Cardiac atrium fibroblast (primary cell): ENCODE measurements at places on chromosomes 4 and X. TPM values are rescaled to one million over a fixed set of nuclear protein-coding genes. Genes with fewer than 3 reads are reported as not detected.

The GRIA3 gene
- 0.18 TPM in 1 of 2 replicates, not detected in the other for total RNA-seq

The NDST3 gene
- not detected in 2 replicates for total RNA-seq

The SSX4 gene
- not detected in 2 replicates for total RNA-seq

The CTAG1B gene
- total RNA-seq = not detected in 2 replicates

The ITIH6 gene
- not detected in 2 replicates for total RNA-seq

The TCEAL7 gene
- total RNA-seq = 1.8 and 4.2 TPM in 2 replicates

The MND1 gene
- total RNA-seq = 0.65 and 2.3 TPM in 2 replicates

The MAGEA2 gene
- total RNA-seq = not detected in 2 replicates

The F8A2 gene
- not detected in 2 replicates for total RNA-seq

The IL1RAPL1 gene
- 0.18 TPM in 1 of 2 replicates, not detected in the other for total RNA-seq

The CD38 gene
- total RNA-seq = 0.16 TPM in 1 of 2 replicates, not detected in the other

The MSX1 gene
- 0.65 and 0.90 TPM in 2 replicates for total RNA-seq

The TRMT10A gene
- 2.8 and 5.1 TPM in 2 replicates for total RNA-seq
